ENCODE measurements at places on chromosomes 7 and 10.

GRCh38 chr7:141675436-141676215, 26.3 kb downstream of the DENND11 start:
- no peak for DNase-seq

- no peak for DNase-seq
These were observed 192.3 kb upstream of the PITRM1 start for GRCh38 chr10:3364768-3365480.

DNA sequence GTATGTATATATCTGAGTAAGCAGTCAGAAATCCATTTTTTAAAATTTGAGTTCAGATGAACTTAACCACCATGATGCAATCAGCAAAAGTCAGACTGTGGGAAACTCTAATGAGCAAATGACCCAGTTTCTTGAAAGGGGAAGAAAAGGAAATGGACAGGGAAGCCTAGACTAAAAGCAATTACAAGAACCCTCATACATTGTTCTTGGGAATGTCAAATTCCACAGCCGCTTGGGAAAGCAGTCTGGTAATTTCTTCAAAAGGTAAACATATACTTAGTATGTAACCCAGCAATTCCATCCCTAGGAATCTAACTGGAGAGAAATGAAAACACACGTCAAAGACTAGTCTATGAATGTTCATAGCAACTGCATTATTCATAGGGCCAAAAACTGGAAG, 16.4 kb upstream of the FOXK1 start:
- DNase-seq, result peak; percentile 79

DNA sequence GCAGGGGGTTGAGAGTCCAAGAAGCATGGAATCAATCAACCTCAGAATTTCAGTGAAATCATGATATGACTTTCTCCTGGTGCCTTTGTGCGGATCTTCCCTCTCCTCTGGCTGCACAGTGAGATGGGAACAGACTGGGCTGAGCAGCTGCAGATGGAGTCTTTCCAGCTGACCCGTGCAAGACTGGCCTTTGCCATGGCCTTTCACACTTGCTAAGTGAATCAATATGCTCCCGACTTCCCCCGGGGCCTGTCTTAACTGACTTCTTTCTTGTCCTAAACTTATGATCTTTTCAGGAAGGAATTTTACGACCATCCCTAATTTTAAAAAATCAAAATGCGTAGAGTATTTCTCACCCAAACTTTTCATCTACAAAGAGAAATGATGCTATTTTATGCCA, 469.9 kb downstream of the GALNT17 start:
- DNase-seq, result no peak

DNA sequence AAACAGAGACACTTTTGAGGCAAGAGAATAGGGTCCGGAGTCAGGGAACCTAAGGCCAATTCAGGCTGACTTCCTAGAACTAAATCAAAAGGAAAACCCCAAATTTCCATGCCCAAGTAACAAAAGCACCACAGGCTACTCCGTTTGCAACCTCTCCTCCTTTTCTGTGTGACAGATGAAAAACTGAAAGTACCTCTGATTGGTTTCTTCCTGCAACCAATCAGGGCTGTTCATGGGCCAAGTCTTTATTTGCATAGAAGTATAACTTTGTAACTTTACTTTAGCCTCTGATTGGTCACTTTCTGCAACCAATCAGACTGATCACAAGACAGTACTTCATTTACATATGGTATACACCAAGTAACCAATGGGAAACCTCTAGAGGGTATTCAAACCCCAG, 239.9 kb upstream of the KCND2 start:
- DNase-seq, result peak; percentile 38

DNA sequence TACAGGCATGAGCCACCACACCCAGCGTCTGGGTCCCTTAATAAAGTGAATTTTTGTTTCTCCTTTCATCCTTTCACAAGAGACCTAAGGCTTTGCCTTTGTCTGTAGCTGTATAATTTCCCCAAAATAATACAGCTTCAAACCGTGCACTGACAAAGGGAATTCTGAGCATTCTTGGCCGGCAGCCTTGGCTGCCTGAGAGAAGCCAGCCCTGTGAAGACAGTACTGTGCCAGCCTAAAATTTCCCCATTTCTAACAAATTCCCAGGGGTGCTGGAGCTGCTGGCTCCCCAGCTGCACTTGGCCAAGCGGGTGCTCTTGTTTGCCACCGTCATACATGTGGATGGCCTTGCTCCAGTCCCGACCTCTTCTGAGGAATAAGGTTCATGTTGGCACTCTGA, 106.2 kb downstream of the ZMYND11 start:
- no peak for DNase-seq

GRCh38 chr7:42347616-42348015, 110.6 kb upstream of the GLI3 start:
- DNase-seq, result no peak

GRCh38 chr7:116354546-116355423, 144.4 kb downstream of the TES start:
- peak; percentile 95 for DNase-seq

DNA sequence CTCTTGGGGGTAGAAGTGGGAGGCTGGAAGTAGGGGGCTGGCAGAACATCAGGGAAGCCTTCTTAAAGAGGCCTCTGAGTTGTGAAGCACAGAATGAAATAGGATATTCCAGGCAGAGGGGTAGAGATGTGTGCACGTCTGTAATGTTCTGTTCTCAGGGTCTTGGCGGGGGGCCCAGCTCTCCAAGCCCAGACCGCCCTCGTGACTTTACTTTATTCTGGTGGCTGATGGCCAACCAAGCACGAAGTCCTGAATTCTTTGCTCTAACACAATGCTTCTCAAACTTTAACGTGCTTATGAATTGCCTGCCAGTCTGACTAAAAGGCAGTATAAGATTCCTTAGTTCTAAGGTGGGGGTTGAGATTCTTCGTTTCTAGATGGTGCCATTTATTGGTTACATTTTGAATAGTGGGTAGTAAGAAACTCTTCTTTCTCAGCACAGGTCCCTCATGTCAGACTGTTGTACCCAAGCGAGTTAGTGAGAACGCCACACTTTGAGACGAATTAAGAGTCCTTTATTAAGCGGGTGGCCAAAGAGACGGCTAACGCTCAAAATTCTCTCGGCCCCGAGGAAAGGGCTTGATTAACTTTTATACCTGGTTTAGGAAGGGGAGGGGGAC, 8.2 kb downstream of the PRXL2A start:
- no peak for DNase-seq

DNA sequence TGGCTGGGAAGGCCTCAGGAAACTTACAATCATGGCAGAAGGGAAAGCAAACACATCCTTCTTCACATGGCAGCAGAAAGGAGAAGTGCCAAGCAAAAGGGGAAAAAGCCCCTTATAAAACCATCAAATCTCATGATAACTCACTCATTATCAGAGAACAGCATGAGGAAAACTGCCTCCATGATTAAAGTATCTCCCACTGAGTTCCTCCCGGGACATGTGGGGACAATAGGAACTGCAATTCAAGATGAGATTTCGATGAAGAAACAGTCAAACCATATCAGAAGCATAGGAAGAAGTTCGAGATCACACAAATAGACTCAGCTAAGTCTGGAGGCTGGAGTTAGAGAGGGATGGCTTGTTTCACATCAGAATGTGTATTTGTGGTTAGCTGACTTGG, 869.4 kb upstream of the PHF14 start:
- no peak for DNase-seq

DNA sequence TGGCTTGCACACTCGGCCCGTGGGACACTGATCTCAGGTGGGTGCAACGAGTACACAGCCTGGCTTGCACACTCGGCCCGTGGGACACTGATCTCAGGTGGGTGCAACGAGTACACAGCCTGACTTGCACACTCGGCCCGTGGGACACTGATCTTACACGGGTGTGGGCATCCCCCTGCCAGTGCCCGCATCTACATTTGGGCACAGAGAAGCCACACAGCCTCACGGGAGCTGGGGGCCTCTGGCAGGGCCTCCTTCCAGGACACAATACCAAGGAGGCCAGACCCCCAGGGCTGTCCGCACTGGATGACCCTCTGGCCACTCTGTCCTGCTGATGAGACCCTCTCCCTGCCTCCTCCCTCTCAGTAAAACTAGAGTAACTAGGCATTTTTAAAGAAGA, 330.5 kb downstream of the DNAJB6 start:
- no peak for DNase-seq

DNA sequence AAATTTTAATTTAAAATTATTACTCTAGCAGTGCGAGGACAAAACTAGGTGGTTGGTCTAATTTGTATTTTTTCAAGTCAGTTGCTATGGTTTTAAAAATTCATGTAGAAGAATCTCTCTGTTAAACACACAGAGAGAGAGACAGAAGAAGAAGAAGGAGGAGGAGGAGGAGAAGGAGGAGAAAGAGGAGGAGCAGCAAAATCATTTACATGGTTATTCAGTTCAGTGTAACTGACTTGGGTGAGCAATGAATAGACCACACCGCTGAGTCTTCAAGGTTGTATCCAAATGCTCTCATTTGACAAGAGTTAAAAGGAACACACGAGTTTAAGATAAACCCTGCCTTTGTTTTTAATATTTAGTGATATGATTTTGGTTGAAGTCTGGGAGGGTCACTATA, 131.1 kb downstream of the PDE1C start:
- DNase-seq, result peak; percentile 45

DNA sequence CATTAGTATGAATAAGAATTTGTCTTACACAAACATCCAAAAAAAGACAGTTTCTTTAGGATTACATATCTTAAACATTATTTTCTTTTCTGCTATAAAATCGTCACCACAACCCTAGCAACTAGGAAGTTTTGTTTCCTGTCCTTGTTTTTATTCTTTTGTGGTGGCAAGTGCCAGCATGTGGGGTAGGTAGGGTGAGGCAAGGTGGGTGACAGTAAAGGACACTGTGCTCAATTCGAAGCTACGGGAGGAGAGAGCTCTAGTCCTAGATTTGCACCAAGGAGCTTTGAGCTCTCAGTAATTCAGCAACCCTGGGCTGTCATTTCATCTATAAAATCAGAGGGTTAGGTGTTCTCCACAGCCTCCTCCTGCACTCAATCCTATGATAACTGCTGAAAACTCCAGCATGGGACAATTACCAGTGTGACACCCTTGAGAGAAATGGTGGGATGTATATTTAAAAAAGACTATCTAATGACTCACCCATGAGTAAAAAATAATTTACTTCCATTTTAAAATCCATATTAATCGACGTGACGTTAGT, 187.1 kb downstream of the FAM107B start:
- DNase-seq, result no peak

GRCh38 chr10:21498986-21499385, 26.5 kb downstream of the SKIDA1 start:
- DNase-seq, result no peak

DNA sequence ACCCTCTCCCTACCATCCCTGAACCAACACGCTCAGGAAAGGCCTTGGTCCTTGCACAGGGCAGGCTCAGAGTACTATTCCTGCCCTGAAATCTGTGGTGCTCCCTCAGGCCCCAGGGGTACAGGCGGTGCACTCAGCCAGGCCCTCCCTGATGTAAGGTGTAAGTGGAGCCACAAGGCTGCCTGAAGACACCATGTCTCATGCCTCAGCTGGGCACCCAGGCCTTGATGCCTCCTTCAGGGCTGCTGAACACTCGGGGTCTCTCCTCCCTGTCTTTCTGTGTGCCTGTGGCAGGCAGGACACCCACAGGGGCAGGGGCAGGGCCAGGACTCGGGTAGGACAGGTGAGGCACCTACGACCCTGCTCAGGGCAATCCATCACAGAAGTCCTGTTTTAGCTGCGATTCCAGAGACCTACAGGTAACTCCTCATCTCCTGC, 22.9 kb upstream of the ANTXRL start:
- no peak for DNase-seq

DNA sequence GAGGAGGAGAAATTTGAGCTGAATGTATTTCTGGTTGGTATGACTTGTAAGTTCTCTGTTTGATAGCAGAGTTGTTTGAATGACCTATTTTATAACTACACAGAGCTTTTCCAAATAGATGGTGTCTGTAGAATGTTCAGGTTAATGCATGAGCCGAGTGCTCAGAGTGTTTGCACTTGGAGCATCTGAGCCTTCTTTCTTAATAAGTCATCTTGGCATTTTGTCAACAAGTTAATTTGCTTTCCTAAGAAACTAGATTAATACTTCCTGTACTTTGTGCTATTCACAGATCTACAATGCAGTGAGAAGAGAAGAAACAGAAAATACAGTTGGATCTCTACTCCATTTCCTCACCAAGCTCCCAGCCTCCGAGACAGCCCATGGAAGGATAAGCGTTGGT, 138.2 kb downstream of the PLCE1 start:
- DNase-seq, result peak; percentile 54

GRCh38 chr10:113131613-113132261, 181.7 kb downstream of the TCF7L2 start:
- peak; percentile 35 for DNase-seq

- no peak for DNase-seq
These were observed 190.2 kb downstream of the SORCS3 start for GRCh38 chr10:104831272-104831671.

DNA sequence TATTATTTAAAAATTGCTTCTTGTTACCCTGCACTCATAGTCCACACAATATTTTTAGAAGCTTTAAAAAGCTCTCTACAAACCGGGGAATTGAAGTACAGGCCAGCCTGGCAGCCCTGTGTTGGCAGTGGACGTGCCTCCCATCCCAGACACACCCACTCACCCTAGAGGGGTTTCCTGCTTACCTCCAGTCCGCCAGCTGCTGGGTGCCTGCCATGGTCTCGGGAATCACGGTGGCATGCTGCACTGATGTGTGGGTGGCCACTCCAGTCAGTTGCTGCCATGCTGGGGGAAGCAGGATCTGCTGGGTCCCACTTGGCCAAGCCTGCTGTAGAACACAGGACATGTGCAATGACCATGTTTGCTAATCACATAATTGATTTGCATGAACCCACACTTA, 80.4 kb downstream of the CLEC2L start:
- no peak for DNase-seq

DNA sequence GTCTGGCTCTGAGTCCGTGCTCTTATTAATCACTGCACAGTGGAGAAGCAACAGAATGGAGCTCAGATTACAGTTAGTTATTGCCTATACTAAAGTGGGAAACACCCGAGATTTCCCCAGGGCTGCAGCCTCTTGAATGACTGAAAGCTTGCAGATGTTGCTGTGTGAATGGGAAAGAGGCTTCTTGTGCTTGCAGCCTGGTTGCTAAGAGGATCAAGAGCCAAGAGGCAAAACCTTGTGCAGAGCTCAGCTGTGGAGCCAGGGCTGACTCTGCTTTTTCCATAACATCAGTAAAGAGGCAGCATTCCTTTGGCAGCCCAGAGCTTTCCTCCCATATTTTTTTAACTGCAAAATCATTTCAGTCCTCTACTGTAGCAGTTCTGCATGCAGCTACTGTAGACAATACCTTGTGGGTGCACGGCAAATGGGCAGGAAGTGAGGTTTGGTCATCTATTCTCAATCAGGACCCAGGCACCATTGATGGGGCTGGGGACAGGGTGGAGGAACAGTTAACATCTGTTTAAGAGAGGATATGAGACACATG, 86.5 kb downstream of the RALA start:
- peak; percentile 33 for DNase-seq

GRCh38 chr10:30722956-30723620, 93.5 kb upstream of the LYZL2 start:
- DNase-seq, result no peak

GRCh38 chr10:94193466-94193924, 169.2 kb downstream of the NOC3L start:
- DNase-seq, result peak; percentile 40

GRCh38 chr10:27413831-27414348, 90.2 kb upstream of the RAB18 start:
- DNase-seq, result no peak

- no peak for DNase-seq
These were observed 18.0 kb downstream of the TMEM106B start for GRCh38 chr7:12229046-12229445.

Measured in ELR (cell line).